Stimulated activated naive CD4-positive, alpha-beta T cell treated with Interleukin-2 at 50 U/mL for 16 hours (primary cell): ENCODE measurements at places on chromosomes 16 and 17.

DNA sequence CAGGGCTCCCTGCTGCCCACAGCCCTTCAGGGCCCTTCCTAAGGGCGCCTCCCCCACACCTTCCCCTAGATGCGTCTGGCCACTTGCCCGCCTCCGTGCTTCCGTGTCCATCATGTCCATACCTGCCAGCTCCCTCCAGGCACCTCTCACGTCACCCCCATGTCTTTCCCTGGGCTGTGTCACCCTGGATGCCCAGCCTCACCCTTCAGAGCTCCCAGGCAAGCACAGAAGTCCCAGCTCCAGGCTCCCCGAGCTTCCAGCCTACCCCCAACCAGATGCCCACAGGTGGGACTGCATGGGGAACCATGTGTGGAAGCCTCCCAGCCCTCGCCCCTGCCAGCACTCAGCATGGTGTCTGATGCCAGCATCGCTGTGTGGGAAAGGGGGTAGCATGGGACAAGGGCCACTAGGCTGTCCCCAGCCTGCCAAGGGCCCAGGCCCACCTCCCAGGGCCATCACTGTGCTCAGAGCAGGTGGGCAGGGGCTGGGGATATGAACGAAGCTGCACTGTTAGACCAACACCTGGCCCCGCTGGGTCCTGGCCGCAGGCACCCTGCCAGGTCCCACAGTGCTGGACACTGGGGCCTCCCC lies 1.9 kb upstream of the AXIN1 start:
- DNase-seq: no peak

GRCh38 chr17:54029986-54030385 lies 207.3 kb downstream of the KIF2B start:
- no peak for DNase-seq

DNA sequence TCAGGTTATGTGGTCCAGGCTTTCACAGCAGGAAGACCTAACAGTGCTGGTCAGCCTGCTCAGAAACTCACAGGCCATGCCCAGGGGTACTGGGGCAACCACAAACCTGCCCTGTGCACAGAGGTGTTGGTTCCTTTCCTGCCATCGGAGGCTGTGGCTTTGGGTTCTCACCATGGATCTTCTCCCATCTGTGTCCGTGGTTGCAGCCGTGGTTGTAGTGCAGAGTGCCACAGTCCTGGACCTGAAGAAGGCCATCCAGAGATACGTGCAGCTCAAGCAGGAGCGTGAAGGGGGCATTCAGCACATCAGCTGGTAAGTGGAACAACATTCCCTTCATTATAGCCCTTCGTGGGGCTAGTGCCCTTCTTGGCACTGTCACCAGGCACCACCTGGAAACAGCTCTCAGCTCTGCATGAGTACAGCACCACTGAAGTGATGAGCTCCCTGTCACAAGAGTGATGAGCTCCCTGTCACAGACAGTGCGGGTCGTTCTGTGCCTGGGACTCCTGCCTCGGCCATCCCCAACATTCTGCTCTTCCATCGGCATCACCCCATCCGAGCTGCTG lies 2.0 kb downstream of the SNRNP25 start:
- no peak for DNase-seq

GRCh38 chr16:76800196-76800595 lies 390.8 kb upstream of the MON1B start:
- DNase-seq: no peak

DNA sequence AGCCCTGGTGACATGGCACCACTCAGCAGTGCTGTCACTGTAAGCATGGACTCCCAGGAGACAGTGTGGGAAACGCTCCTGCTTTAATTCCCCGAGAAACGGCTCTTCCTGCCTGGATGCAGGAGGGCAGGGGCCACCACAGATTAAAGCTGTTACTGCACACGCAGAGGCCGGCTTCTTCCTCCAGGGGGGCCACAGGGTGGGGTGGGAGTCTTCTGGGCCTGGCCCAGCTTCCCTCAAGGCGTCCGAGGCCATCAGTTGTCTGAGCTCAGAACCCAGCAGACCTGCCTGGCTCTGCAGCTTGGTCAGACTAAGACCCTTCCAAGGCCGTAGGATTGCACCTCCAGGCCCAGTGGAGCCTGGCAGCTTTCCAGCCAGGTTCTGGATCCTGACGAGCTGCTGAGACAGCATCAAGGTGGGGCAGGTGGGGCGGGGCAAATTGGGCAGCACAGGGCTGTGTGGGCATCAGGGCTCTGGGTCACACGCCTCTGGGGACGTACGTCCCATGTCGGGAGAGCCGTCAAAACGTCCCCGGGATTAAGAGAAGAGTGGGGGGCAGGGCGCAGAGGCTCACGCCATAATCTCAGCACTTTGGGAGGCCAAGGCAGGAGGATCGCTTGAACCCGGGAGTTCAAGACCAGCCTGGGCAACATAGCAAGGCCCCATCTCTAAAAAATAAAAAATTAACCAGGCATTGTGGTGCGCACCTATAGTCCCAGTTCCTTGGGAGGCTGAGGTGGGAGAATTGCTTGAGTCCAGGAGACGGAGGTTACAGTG lies 5.0 kb upstream of the CAPN15 start:
- no peak for DNase-seq

- no peak for DNase-seq
Observed at GRCh38 chr17:14923981-14924380, 341.1 kb downstream of the PMP22 start.

DNA sequence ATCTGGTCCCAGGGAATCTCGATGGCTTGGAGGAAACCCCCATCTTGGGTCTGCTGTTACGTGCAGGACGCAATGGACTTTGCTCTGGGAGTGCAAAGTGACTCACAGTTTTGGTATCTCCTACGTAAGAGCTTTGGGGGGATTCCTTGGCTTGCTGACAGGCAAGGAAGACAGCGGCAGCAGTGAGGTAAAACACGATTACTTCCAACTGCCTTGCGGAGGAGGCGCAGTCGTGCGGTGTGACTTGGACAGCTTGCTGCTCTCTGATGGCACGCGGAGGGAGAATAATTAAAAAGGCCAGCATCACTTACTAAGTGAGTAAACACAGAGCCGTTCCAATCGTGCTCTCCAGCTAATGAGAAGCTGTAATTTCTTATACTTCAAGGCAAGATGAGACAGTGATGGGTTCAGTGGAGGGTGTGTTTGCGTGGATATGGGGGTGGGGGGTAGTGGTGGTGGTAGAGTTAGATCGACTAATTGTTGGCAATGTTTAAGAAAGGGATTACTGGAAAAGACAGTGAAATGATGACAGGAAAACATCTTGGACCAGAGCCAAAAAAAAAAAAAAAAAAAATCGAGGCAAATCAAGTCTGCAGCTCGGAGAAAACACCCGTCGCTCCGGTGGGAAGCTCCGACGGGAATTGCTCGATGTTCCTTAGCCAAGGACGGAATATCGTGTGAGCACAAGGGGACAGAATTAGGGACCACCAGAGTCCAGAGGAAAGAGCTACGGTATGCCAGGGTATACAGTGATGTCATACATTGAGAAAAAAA lies 184.8 kb upstream of the ZFHX3 start:
- no peak for DNase-seq

DNA sequence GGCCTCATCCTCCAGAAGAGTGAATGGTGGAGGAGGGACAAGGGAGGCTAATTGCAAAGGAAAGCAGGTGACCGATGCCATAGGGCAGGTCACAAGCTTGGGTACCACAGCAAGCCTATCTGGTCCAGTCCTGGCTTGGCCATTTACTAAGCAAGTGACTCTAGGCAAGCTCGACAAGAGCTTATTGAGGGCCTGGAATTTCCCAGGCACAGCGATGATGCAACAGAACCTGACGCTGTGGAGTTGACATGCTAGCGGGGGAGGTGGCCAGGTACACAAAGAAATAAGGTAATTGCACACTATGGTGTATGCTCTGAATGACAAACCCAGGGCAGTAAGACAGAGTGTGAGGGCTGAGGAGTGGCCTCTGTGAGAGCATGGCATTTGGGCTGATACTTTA lies 98.5 kb downstream of the PGS1 start:
- DNase-seq: no peak

DNA sequence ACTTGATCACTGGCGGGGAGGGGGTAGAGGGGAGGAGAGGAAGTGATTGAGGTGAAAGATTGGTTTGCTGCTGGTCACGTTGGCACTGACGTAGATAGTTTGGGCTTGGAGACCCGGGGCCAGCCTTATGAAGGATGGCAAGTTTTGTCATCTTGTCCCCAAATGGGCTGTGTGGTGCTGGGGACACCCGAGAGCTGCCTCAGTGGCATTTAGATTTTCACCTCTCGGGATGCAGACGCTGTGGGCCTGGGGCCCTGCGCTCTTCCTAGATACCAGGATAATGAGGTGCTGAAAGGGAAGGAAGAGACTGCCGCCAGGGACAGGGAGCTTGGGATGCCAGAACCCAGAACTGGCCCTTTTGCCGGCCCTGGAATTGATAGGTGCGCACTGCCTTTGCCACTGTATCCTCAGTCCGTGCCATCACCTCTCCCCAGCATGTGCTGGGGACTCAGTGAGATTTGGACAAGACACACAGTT lies 1.4 kb upstream of the SOCS3 start:
- DNase-seq: no peak

- no peak for DNase-seq
Observed at GRCh38 chr17:5759501-5759925, 175.2 kb upstream of the NLRP1 start.

DNA sequence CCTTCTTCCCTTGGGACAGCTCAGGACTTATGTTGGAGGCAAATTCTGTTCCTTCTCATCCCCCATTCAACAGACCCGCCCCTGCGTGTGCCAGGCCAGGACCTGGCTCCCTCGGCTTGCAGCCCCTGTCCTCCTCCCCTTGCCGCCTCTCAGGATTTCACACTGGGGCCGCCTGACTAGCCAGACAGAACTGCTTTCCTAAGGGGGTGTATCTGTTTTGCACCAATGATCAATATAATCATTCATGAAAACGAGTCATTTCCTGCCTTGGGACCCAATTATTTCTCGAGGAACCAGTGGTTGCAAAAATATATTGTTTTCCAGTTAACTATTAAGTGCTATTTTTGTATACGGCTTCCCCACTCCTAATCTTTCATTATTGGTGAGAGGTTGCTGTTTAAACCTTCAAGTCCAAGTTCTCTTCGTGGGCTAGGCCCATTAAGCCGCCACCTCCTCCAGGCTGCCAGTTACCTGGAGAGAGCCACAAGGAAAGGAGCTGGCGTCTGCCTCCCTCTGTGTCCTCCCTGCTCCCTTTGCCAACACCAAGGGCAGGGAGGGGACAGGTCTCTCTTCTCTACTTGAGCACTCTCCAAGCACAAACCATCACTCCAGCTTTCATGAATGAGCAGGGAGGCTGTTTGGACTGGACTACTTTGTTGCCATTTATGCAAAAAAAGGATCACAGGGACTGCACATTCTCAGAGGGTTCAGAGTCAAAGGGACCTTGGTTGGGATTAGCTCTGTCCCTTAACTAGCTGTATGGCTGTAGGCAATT lies 8.9 kb downstream of the DCAKD start:
- no peak for DNase-seq

GRCh38 chr16:67311607-67312488 lies 14.7 kb downstream of the KCTD19 start:
- peak; percentile 85 for DNase-seq

- no peak for DNase-seq
Observed at GRCh38 chr16:64475627-64476351, 646.1 kb downstream of the CDH11 start.

- DNase-seq: no peak
Observed at GRCh38 chr17:43814026-43814425, 18.9 kb downstream of the MPP3 start.

DNA sequence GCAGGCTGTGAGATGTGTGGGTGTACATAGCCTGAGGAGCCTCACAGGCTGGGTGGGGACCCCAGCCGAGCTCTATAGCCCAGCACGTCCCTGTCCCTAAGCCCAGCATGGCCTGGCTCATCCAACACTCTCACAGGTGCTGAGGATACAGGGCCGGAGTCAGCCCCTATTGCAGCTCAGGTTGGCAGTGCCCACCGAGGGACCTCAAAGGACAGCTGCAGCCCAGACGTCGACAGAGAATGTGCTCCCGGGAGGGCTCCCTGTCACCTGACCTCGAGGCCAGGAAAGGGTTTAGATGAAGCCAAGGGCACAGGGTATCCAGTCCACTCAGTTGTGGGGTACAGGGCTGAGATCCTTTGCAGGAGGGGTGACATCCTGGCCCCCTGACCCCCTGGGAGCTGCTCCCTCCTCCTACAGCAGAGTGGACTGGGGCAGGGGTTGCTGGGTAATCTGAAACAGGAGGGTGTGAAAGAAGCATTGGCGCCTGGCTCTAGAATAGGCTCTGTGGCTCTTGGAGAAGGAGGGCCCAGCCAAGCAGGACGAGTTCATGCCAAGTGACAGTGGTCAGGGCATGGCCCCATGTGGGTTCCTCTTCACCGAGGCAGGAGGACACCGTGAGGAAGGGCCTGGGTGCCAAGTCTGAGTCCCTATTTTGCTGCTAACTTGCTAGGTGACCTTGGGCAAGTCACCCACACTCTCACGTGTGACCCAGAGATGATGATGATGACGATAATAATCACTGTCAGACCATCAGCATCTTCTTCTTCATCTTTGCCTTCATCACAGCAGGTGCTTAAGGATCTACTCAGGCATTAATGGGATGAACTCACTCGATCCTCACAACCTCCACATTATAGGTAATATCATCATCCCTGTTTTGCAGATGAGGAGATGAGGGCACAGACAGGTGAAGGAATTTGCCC lies 68.0 kb downstream of the RMI2 start:
- DNase-seq: no peak

- peak; percentile 43 for DNase-seq
Observed at GRCh38 chr16:89096768-89097391, 3.2 kb downstream of the ACSF3 start.

- no peak for DNase-seq
Observed at GRCh38 chr17:80105762-80106161, 4.4 kb downstream of the GAA start.
